Putamen (tissue), 1 donor: ENCODE measurements at places on chromosomes 6 and 20.

DNA sequence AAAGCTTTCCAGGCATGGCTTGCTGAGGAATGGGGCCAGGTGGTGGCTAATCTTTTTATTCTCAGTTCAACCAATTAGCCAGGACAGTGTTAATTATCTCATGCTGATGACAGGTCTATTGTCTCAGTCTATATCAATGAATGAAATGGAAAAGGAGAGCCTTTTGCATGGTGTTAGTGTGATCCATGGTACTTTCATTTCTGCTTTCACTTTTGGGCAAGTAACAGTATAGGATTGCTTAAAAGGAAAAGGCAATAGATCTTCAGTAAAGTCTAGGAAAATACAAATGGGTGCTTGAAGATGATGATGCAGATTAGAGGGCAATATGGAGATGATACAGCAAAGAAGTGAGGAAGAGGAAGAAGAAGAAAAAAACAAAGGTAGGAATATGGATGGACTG is 430.3 kb downstream of the TFAP2A start:
- no peak for DNase-seq

DNA sequence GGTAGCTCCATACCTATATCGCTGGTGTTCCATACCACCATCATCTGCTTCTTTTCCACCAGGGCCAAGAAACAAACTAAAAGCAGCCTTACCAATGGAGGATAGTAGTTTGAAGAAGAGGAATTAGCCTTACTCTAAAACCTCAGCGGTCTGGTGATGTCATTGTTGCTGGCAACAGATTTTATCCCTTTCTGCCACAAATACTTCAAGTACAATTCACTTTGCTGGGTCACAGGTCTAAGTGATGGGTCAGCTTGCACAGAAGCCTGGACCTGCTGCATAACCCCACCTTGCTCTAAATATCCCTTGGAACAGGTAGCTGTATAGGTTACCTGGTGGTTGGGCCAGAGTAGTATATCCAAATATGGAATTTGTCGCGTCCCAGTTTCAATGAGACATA is 53.2 kb upstream of the THEMIS start:
- no peak for DNase-seq

GRCh38 chr6:21087188-21087587 is 506.4 kb upstream of the SOX4 start:
- no peak for DNase-seq

DNA sequence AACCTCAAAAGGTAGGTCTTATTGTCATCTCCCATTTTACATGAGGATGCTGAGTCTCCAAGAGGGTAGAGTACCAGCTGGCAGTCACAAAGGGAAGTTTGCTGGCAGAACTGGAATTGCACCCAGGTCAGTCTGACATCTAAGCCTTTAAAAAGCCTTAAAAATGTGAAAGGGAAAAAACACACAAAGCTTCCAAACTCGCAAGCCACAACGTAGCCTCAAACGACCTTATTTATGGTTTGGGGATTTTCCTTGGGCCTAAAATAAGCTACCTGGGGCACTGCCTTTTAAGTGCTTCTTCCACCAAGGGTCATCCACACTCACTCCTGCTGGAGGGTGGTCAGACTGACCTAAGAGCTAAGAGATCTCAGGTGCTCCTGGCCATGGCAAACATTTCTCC is 2.1 kb downstream of the MBOAT1 start:
- no peak for DNase-seq

GRCh38 chr20:24235296-24236175 is 233.9 kb upstream of the SYNDIG1 start:
- DNase-seq, result peak; percentile 3

GRCh38 chr20:59643615-59644061 is 39.3 kb downstream of the PHACTR3 start:
- peak; percentile 81 for DNase-seq

DNA sequence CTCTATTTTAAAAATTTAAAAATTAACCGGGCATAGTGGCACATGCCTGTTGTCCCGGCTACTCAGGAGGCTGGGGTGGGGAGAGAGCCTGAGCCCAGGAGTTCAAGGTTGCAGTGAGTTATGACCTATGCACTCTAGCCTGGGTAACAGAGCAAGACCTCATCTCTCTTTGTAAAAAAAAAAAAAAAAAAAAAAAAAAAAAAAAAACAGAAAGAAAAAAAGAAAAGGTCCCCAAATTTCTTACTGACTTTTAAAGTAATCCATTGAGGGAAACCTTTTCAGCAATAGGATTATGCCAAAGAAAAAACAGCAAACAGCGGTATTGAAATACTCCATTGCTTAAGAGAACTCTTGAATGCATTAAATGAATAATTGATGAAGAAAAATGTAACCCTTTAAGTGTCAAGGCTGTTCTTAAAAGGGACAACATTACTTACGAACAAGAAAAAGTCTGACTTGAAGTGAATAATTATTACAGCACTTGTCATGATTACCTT is 6.0 kb upstream of the DNAAF9 start:
- DNase-seq, result no peak

GRCh38 chr20:17747431-17747846 is 47.7 kb downstream of the BANF2 start:
- no peak for DNase-seq

- DNase-seq, result no peak
Measured at GRCh38 chr20:20341371-20341770, 26.5 kb upstream of the INSM1 start.

DNA sequence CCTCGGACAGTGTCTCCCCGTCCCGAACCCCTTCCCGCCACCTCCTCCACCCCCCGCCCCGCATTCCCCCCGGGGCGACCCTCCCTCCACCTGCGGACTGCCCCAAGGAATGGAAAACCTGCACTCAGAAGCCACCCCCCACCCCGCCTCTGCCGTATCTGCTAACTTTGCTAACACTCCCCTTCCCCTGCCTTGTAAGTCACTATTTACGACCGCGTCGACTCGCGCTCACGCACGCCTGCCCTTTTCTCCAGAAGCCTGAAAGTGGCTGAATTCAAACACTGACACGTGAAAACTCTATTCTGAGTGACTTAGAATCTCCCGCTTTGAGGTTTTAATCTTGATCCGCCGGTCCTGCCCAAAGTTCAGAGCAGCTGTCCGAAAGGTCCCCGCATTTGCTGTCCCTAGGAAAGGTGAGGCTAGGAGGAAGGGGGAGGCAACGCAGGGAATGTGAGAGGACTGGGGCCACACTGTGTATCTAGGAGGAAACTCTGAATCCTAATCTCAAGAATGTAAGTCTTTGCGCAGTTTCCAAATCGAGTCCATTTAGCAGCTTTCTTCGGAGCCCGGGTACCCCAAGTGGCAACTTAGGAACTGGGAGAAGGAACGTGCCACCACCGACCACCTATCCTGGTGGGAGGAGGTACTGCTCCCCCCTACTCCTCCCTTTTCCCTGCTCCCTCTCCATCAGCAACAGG is 9.3 kb upstream of the POU3F2 start:
- DNase-seq, result no peak

GRCh38 chr6:33173535-33174180 is 18.6 kb downstream of the COL11A2 start:
- no peak for DNase-seq

DNA sequence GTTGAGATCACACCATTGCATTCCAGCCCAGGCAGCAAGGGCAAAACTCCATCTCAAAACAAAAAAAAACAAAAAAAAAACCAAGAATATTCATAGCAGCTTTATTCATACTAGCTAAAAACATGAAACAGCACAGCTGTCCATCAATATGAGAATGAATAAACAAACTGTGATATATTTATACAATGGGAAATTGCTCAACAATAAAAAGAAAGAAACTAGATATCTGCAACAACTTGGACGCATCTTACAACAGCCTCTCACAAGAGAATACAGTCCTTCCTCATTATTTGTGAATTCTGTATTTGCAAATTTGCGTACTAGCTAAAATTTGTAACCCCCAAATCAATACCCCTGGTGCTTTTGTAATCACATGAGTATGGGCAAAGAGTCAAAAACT is 28.2 kb upstream of the SPAG4 start:
- no peak for DNase-seq

- no peak for DNase-seq
Measured at GRCh38 chr6:109511832-109512231, 28.8 kb upstream of the ZBTB24 start.

GRCh38 chr6:40996591-40997233 is 42.3 kb downstream of the UNC5CL start:
- DNase-seq, result no peak

DNA sequence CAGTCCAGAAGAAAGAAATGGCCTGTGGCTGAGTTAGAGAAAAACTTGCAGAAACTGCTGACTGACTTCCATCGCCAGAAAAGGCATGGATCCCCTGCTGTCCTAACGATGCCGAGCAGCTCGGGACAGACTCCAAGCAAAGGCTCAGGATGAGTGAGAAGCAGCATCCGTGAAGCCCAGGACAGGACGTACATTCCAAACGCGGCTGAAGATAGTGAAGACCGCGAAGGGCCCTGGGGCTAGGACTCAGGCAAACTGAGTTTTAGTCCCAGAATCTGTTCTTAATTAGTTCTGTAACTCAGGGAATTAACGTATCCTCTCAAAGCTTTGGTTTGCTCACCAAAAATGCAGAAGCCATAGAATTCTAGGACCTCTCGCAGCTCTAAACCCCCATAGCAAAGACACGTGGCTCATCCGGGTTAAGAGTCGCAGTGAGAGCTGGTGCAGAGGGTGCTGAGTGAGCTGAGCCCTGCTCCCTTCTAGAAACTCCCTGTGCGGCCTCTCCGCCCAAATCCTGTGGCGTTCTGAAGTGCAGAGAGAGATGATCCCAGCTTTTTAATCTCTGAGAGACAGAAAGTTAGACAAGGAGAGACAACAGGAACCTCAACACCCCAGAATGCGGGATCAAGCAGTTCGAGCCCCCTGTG is 132.9 kb upstream of the THBS2 start:
- DNase-seq, result no peak

- no peak for DNase-seq
Measured at GRCh38 chr20:63377951-63378381, 16.8 kb upstream of the CHRNA4 start.

GRCh38 chr20:45301824-45302271 is 4.8 kb upstream of the RBPJL start:
- no peak for DNase-seq

- DNase-seq, result no peak
Measured at GRCh38 chr6:142884214-142885035, 60.6 kb downstream of the HIVEP2 start.

GRCh38 chr6:92810913-92811312 is 608.4 kb downstream of the EPHA7 start:
- no peak for DNase-seq

- DNase-seq, result no peak
Measured at GRCh38 chr20:50337521-50338466, 147.2 kb downstream of the CEBPB start.

DNA sequence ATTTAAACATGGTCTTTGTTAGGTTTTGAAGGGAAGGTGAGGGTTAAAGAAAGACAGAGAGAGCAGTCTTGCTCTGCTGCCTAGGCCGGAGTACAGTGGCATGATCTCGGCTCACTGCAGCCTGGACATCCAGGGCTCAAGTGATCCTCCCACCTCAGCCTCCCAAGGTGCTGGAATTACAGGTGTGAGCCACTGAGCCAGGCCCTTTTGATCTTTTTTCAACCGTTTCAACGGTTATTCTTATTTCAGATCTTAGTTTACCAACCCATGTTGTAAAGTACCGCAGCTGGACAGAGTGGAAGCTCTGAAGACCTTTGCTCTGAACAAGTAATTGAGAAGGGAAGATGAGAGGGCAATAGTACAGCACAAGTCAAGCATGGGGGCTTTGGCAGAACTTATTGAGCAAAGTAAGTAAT is 1.2 kb upstream of the SRPK1 start:
- no peak for DNase-seq

GRCh38 chr6:7907159-7907558 is 3.4 kb downstream of the TXNDC5 start:
- no peak for DNase-seq

GRCh38 chr6:168968228-168968627 is 285.4 kb downstream of the THBS2 start:
- no peak for DNase-seq

GRCh38 chr20:61434341-61434781 is 182.3 kb downstream of the CDH4 start:
- no peak for DNase-seq

DNA sequence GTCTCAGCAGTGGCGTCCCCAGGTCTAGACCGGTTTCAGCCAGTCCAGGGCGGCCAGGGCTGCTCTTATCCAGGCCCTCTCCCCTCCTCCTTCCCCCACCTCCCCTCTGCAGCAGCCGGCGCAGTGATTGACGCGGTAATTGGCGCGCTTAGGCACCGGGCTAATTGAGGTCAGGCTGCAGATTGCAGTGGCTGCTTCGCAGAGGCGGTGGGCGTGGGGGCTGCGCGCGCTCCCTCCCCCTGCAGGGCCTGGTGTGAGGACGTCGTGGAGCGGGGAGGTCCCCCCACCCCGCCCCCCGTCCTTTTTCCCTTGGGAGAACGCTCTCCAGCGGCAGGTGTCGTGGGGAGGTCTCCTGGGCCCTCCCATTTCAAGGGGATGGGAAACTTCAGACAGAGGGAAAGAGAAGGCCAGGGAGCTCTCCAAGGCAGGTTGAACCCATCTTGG is 70.4 kb upstream of the BLCAP start:
- peak; percentile 34 for DNase-seq

DNA sequence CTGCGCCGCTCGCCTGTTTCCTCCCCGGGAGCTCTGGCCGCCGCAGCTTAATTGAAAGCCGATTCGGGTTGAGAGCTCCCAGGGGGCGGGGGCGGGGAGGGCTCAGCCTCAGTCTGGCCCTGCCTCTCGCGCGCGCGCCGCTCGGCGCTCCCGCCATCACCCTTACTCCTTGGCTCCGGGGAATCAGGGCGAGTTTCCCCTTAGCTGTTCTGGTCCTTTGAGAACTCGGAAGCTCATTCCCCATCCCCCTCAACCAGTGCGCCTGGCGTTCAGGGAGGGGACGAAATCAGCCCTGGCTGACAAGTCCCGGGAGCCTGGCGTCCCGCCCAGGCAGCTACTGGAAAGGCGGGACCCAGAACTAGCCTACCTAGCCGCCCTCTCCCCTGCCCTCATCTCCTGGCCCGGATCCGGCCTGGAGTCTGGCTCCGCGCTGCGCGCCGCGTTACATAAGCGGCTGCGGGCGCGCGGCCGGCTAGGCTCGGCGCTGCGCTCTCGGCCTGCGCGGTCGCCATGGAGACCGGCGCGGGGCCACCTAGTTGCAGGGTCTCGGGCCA is 2.8 kb downstream of the SLC12A5 start:
- DNase-seq, result no peak

DNA sequence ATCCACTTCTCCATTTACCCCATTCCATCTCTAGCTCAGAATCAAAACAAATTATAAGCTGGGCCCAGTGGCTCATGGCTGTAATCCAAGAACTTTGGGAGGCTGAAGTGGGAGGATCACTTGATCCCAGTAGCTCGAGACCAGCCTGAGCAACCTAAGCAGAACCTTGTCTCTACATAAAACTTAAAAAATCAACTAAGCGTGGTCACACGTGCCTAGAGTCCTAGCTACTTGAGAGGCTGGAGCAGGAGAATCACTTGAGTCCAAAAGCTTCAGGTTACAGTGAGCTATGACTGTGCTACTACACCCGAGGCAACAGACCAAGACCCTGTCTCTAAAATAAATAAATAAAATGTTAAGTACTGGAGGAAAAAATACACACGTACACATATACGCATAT is 74.7 kb upstream of the RUNX2 start:
- DNase-seq, result no peak

DNA sequence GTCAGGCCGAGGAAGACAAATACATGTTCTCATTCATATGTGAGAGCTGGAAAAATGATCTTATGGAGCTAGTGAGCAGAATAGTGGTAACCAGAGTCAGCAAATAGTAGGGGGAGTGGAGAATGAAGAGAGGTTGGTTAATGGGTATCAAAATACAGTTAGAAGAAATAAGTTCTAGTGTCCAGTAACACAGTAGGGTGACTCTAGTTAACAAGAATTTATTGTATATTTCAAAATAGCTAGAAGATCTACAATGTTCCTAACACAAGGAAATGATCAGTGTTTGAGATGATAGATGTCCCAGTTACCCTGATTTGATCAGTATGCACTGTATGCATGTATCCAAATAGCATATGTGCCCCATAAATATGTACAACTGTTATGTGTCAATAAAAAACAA is 128.4 kb downstream of the BCKDHB start:
- no peak for DNase-seq
